ENCODE measurements at places on chromosomes 1 and 21.
A peak's percentile ranks its signal among the peaks of the same experiment; 100 is the strongest.

DNA sequence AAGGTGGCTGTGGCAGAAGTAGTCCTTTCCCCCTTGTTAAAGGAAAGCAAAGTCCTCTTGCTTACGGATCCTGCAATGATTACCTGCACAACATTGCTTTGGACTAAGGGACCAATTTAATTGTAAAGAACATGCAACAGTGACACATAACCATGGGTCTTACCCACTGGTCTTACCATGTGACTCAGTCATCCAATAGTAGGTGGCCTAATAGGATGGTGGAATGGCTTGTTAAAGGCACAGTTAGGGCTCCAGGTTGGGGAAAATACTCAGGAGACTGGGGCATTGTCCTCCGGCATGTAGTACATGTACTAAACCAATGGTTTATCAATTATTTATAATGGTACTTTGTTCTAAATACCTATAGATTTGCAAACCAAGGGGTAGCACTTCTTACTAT, 2.1 kb upstream of the YIPF1 start:
- DNase-seq = no peak

- peak; percentile 38 for DNase-seq
Measured at GRCh38 chr1:204377800-204378668, 18.3 kb upstream of the PLEKHA6 start.

- DNase-seq = no peak
Measured at GRCh38 chr1:209560952-209561351, 22.6 kb upstream of the CAMK1G start.

DNA sequence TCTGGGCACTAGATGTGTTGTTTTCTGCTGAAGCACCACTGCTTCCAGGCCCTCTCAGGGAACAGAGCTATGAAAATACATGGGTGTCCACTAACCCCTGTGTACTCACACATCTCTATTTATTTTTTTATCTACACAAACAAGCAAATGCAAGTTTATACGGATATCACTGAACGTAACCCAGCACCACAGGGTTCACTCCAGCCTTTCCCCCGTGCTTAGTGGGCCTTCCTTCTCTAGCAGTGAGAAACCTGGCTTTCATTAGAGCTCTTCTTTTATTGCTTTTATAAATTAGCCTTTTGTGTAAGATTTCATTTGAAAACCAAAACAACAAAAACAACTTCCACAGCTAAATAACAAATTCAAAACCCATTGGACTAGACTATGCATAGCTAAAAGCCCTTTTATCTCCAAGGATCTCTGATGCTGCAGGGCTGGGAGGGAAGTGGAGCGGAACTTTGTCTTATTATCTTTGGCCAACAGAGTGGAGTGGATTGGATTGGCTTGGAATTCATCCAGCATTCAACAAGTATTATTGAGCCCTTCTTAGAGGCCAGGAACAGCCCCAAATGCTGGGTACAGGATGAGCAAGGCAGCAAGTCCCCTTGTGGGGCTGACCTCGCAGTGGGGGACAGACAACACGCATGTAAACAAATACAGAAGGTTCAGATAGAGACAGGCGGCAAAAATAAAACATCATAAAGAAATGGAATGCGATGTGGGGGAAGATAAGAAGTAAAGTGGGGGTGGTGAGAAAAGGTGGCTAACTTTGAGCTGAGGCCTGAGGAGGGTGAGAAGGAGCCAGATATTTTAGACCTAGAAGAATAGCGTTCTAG, 371.8 kb upstream of the POU3F1 start:
- DNase-seq = no peak

- DNase-seq = no peak
Measured at GRCh38 chr1:202016022-202016810, 5.8 kb downstream of the ELF3 start.

DNA sequence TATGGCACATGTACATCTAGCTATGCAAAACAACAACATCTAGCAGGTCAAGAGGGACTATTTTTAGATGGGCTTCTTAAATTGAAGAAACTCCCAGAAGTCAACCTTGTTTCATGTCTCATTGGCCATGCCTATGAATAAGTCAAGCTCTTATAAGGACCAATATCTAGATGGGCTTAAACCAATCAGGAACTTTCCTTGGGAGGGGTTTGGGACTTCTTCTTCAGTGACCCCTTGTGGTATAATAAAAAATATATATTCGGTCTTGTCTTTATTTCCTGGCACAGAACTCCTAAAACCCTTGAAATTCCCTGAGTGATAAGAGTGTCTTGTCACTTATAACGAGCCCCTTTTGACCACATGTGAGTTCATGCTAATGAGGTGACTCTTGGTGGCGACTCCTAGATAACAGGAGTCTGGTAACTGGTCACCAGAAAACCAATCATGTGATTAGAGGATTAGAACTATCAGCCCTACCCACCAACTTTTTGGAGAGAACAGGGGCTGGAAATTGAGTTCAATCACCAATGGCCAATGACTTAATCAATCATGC, 218.3 kb downstream of the HHIPL2 start:
- DNase-seq = no peak

DNA sequence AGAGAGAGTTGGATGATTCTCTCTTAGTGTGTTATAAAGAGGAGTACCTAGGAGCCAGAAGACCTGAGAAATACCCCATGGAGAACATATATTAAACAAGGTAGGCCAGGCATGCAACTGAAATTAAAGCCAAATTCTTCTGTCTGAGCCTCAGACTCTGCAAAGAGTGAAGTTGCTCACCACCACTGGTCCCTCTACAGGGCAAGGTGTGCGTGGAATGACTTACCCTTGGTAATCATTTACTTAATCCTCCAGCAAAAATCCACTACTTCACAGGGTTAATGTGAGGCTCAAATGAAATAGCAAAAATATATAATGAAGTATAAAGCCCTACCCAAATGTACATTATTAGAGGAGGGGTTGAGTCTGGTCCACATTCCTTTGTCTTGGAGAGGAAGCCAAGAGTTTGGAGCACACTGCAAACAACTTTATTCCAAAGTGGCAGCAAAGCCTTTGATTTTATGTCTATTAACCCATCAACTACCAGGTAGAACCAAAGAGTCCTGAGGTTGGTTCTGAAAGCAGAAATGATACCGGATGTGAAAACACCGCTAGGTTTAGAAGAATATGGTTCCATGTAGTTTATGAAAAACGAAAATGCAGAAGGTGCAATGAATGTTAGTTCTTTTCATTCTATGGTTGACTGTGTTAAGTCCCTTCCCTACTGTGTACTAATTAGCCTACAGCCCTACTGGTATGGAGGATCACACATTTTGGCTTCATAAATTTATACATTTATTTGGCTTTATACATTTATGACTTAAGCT, 8.5 kb downstream of the SSR2 start:
- no peak for DNase-seq

GRCh38 chr21:33458861-33459260, 20.9 kb downstream of the TMEM50B start:
- DNase-seq = no peak

- no peak for DNase-seq
Measured at GRCh38 chr1:226708967-226709396, 30.1 kb downstream of the ITPKB start.

DNA sequence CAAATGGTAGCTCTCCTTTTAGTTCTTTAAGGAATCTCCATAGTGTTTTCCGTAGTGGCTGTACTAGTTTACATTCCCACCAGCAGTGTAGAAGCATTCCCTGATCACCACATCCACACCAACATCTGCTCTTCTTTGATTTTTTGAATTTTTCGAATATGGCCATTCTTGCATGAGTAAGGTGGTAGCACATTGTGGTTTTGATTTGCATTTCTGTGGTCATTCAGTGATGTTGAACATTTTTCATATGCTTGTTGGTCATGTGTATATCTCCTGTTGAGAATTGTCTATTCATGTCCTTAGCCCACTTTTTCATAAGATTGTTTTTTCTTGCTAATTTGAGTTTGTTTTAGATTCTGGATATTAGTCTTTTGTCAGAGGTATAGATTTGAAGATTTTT, 84.6 kb upstream of the B3GALT2 start:
- DNase-seq = no peak

GRCh38 chr1:67983867-67984266, 66.6 kb downstream of the DIRAS3 start:
- DNase-seq = no peak

DNA sequence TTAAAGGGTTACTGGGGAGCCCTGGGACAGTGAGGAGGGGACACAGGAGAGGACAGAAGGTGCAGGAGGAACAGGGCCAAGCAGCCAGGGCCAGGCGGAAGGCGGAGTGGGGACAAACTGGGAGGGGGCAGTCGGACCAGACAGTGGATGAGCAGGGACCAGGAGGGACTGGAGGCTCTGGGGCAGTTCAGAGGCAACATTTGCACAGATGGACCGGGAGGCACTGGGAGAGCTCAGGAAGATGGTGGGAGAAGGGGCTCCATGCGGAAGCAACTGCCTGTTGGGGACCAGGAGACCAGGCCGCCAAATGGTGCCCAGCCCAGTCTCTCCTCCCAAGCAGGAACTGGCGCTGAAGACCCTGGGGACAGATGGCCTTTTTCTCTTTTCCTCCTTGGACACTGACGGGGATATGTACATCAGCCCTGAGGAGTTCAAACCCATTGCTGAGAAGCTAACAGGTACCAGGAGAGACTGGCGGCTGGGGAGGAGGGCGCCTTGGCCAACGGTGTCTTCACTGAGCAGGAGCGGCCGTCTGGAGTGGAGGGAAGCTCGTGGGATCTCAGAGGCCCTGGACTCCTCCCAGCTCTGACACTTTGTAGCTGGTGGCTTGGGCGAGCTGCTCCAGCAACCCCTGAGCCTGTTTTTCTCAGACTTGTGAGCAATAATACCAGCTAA, 847 bp downstream of the SELENON start:
- no peak for DNase-seq

DNA sequence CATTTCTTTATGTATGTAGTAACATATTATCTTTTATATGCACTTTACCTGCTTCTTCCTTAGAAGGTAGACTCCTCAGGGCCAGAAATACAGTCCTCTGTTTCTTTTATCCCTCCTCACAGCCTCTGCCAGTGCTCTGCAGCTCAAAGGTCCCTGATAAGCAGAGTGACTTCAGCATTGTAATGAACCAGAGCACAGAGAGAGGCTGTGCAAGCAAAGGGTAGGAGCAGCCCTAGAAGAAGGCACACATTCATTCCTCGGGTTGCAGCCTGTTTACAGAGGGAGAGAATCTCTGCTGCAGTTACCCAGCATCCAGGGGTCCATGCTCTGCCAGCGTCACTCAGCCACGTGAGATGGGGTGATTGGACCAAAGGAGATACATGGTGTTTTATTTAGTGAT, 101.1 kb downstream of the RHOU start:
- no peak for DNase-seq

GRCh38 chr1:186301448-186301847, 73.6 kb downstream of the TPR start:
- DNase-seq = no peak

DNA sequence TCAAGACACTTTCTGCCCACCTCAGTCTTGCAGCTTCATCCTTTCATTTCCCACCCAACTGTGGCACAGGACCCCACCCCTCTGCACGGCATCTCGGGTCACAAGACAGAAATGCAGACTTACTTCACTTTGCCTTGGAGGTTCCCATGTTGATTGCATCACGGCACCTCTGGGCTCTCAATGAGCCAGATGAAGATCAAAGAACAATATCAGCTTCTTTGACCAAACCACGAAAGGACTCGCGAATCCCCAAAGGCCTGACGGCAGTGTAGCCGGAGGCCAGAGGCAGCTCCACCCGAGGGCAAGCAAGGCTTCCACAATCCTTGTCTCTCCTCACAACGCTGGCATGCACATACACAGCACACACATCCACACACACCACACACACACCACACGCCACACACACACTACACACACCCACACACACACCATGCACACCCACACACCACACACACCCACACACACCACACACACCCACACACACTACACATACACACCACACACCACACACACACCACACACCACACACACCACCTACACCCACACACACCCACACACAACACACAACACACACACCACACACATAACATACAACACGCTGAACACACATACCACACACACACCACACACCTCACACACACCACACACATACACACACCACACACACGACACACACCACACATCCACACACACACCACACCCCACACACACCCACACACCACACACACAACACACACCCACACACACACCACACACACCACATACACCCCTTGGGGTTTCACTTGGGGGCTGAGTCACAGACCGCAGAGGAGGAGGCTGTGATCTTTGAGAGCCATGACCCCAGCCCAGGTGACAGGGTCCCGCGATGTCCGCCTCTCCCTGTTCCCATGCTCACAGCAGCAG, 35.8 kb downstream of the UBASH3A start:
- no peak for DNase-seq

DNA sequence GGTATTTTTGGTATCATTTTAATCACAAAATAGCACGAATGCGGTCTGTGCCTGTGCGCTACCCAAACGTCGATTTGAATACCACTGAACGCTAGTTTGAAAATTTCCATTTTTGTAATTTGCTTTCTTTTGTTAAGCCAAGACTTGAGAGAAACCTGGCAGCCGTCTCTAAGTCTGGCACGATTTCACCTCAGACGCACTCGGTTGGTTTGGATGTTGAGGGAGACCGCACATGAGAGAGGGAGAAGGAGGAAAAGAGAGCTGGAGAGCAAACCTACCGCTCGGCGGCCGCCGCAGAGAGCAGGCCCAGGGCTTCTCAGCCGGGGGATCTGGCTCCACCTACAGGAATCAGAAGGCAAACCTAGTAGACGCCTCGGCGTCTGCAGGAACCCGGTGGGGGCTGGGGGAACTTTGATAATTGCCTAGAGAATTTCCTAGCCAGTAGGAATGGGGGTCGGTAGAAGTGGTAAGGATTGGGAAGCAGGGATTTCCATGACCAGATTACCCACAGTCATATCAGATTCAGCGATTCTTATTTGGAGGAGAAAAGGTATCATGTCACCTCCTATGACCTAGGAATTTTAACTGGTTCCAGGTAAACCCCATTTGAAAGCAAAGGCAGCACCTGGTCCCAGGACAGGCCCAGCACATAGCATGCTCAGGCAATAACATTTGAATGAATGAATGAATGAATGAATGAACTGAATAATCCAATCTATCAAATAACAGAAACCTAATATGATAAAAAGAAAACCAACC, 83.2 kb downstream of the TM2D1 start:
- peak; percentile 41 for DNase-seq

GRCh38 chr1:8015036-8015808, 10.9 kb downstream of the ERRFI1 start:
- DNase-seq = peak; percentile 16

GRCh38 chr1:27662707-27663393, 9.1 kb downstream of the IFI6 start:
- peak; percentile 89 for DNase-seq

DNA sequence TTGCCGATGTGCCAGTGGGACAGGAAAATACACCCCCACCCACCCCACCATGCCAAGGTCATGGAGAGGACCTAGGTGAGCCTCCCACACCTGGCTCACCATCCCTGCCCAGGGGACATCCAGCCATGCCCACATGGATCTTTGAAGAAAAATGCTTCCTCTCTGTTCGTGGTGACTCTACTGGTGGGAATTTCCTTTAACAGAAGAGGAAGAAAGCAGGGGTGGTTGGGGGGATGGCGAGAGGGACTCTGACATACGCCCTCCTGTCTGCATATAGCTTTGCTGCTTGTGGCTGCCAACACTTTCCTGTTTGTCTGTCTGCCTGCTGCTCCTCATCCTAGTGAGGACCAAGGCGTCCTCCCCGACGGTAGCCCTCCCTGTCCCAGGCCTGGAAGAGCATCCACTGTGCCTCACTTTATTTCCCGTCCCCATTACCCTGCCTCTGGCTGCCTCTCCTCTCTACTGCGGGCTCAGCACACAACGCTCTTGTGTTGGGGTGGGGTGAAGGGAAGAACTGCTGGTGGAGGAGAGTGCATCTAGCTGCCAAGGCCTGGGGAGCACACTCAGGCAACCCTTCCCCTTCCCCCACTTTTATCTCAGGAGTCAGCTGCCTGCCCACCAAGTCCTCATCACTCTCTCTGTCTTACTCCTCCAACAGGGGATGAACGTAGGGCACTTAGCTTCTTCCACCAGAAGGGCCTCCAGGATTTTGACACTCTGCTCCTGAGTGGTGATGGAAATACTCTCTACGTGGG, 2.5 kb downstream of the SEMA4A start:
- no peak for DNase-seq
